ENCODE measurements at places on chromosomes 5 and 9.

GRCh38 chr5:178428341-178429155, 161.6 kb downstream of the COL23A1 start:
- DNase-seq: no peak

DNA sequence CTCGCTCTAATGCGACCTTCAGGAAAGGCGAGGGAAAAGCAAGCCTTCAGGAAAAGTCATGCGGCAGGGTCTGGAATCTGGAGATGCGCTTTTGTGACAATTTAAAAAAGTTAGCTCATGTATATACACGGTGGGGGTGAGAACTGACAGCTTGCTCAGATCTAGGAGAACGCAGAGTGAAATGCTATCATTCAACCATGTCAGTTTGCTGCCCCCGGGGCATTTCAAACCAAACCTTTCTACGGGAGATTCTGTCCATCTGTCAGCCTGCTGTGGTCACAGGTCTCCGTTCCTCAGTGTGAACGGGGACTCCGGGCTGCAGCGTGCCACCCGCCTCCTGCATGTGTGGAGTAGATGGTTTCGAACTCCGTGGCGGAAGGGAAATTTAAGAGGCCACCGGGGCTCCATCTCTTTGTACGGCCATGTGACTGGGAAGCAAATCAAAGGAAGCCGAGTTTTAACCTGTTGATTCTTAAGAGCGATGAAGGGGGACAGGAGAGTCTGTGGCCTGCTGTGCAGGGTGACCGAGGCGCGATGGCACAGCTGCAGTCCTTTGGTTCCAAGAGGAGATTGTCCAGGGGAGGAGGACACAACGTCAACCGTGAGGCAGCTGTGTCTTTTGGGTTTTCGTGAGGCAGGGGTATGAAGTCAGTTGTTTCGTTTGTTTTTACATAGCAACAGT, 45.9 kb downstream of the OTULIN start:
- DNase-seq: no peak

DNA sequence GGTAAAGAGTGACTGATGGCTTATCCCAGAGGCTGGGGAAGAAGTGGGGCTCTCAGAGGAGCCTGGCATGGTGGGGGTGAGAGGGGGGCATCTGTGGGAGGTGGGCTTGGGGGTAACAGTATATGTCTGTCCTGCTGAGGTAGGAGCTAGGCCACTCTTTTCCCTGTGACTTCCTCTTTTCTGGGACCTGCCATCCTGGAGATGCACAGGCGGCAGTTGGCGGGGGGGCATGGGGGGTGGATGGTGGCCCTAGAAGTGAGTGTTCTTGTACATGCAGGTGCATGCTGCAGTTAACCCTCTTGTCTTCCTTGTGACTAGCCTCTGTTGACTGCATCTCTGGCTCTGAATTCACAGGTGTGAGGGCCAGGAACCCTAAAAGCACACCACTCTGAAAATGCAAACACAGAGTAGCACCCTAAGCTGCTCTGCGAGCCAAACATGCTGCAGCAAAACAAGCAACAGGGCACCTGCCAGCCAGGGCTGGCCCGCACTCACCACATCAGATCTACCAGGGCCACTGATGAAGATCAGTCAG, 123.8 kb upstream of the SHB start:
- no peak for DNase-seq

GRCh38 chr5:34047774-34048572, 5.0 kb upstream of the C1QTNF3 start:
- no peak for DNase-seq

- no peak for DNase-seq
Measured at GRCh38 chr5:124596595-124597421, 149.6 kb downstream of the ZNF608 start.

- peak; percentile 46 for DNase-seq
Measured at GRCh38 chr5:149959406-149960236, 937 bp upstream of the SLC26A2 start.

GRCh38 chr9:83937861-83938455, 16.7 kb upstream of the KIF27 start:
- no peak for DNase-seq

DNA sequence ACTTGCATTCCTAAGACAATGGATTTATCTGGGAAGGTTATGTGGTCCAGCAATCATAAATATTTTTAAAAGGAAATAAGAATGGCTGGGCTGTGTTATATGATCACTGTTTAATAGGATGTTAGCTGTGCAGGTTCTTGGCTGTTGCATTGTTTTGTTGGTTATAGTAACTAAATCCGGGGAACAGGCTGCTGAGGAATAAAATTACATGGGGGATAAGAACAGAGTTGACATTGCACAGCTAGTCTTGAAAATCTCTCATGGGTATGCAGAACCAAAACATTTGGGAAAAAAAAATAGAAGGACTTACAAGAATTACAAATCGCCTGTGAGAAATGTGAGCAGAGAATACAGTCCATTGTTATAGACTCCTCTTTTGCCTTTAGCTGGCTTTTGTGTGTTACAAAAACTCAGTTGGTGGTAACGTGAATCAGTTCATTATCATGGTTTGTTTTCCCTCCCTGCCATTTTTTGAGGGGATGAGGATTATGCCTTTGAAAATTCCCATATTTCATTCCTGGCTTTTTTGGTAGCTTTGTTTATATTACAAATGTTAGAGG, 375.3 kb upstream of the DAB2 start:
- DNase-seq: no peak

GRCh38 chr9:110641293-110641692, 27.3 kb upstream of the MUSK start:
- DNase-seq: no peak

DNA sequence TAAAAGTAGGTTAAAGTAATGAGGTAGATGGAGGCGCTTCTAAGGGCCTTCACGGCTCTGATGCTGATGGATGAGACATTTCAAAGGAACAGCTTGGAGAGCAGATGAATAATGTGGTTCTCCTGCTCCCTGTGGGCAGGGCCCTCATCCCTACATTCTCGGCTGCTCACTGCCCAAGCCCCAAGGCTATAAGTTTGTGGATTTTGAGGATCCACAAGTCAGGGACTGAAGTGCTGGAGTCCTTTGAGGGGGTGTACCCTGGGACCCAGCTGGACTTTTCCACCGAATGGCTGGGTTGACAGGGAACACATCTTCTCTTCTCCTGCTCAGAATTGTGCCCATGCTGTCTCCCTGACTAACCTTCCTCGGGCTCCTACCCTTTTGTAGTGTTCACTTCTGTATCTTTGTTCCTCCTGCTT, 21.4 kb upstream of the CXCL14 start:
- no peak for DNase-seq

DNA sequence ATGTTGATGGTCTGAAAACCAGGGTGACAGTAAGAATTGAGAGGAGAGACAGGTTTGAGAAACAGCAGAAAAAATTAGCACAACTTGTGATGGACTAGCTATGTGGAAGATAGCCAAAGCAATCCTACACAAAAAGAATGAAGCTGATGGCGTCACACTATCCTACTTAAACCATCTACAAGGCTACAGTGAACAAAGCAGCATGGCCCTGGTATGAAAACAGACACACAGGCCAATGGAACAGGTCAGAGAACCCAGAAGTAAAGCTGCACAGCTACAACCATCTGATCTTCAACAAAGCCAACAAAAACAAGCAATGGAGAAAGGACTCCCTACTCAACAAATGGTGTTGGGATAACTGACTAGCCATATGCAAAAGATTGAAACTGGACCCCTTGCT, 7.5 kb upstream of the UBE2R2 start:
- DNase-seq: no peak

- no peak for DNase-seq
Measured at GRCh38 chr5:143601917-143602333, 198.4 kb upstream of the NR3C1 start.

- DNase-seq: no peak
Measured at GRCh38 chr9:89864731-89865130, 259.9 kb downstream of the GADD45G start.

GRCh38 chr9:114004221-114004716, 73.8 kb downstream of the AMBP start:
- DNase-seq: no peak

- DNase-seq: no peak
Measured at GRCh38 chr5:171269717-171270116, 39.3 kb upstream of the TLX3 start.

- DNase-seq: no peak
Measured at GRCh38 chr9:107358986-107359385, 75.9 kb downstream of the RAD23B start.

DNA sequence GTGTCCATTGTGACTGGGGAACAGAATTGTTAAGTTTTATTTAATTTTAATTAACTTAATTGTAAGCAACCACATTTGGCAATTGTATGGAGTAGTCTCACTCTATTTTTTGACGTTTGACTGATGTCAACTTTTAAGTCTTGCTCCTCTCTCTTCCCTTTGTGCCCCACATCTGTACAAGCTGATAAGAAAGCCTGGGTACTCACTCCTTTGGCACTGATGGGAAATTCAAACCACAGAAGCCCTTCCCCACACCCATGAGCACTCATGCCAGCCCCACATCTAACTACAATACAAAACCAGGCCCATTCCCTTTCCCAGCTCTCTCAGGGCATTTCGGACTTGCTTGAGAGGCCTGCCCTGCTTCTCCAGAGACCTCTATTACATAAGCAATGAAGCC, 451.5 kb upstream of the KIF2A start:
- DNase-seq: no peak

DNA sequence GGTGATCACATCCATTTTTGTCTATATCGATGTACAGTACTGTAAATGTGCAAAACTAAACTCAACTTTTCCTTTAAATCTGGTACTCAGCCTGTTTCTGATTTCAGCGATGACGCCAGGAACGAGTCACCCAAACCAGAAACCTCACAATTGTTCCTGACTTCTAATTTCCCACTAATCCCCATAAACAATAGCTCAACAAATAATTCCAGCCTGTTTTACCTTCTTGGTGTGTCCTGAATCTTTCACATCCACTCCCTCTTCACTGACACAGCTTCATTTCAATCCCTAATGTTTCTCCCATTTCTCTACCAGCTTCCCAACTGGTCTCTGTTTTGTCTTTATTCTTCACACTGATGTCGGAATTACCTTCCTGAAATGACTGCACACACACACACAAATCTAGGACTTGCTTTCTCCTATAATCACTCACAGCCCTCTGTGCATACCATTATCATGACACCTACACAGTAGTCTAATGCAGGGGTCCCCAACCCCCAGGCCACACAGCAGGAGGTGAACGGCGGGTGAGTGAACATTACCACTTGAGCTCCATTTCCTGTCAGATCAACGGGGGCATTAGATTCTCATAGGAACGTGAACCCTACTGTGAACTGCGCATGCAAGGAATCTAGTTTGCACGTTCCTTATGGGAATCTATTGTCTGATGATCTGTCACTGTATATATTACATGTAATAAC, 97.8 kb upstream of the SLC30A5 start:
- no peak for DNase-seq

DNA sequence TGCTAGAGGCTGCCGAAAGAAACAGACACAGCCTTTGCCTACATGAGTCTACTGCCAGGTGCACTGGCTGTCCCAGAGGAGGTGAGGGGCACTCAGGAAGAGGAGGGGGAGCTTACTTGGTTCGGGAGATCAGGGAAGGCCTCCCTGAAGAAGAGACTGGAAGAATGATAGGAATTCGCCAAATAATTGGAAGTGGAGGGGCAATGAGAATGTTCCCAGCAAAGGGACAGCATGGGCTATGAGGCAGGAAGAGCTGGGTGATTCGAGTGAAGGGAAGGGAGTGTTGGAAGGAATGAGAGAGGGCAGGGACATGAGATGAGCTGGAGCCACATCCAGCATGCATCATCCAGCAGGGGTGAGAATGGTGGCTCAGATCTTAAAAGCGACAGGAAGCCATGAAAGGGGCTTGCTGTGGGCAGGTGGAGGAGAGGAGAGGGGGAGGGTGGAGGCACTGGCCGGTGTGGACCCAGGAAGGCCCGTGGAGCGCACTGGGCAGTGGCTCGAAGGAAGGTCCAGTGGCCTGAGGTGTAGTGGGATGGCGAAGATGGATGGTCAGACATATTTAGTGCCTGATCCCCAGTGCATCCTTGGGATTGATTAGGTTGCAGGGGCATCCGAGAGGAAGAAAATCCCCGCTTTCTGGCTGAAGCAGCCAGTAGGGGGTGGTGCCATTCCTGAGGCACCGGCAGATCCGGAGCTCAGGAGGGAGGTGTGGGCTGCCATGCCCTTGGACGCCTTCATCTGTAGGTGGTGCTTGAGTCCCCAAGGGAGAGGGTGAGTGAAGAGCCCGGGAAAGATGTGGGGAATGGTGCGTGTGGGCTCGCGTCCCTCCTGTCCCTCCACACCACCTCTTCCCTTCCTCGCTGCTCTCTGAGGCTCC, 53.5 kb upstream of the GARNL3 start:
- DNase-seq: no peak

DNA sequence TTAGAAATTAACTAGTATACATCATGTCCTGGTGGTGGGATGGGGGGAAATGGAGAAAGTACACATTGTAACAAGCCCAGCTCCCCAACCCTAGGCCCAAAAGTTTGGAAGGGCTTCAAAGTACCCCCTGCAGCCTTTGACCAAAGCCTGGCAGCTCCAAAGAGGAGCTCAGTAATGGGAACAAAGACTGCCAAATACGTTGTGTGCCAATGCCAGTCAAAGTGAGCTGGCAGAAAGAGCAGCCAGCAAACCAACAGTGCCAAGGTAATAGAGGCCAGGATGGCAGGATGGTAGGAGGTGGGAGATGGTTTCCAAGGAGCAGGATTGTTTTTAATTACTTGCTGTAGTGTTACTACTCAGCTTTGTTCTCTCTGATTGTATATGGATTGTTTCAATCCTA, 248.3 kb downstream of the COX7C start:
- DNase-seq: no peak

- DNase-seq: no peak
Measured at GRCh38 chr9:99253134-99253533, 31.1 kb downstream of the SEC61B start.

GRCh38 chr5:53090229-53090628, 19.3 kb downstream of the MOCS2 start:
- no peak for DNase-seq

DNA sequence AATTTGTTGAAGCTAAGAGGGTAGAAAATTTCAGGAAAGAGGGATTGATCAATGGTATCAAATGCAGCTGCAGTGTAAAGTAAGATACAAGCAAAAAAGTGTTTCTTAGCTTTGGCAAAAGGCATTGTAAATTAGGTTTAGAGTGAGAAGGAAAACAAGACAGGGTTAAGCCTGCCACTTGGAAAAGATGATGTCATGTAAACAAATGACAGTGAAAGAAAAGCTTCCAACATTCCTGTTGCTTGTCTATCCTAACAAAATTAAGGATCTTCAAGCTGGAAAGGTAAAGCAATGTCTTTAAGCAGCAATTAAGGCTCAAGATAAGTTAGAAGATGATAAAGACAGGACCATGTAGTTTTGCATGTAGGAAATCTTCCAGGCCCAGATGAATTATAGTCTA, 139.1 kb upstream of the PPP2R2B start:
- no peak for DNase-seq

DNA sequence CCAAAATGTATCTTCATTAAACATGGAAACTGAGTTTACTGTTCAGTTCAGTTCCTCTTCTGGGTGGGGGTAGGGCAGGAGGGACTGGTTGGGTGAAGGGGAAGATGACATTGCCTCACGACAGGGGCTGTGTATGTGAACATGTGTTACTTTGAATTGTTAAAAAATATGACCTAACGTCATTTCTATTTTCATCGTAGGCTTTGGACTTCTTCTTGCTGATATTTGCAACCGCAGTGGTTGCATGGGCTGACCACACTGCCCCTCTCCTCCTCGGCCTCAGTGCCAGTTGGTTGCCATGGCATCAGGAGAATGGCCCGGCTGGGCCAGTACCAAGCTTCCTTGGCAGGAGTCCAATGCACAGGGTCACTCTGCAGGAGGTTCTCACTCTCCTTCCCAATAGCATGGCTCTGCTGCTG, 41.5 kb downstream of the HACD4 start:
- DNase-seq: no peak

GRCh38 chr9:92046676-92047075, 68.5 kb downstream of the SPTLC1 start:
- DNase-seq: no peak

Measured in stimulated activated CD4-positive, alpha-beta T cell treated with anti-CD3 and anti-CD28 coated beads, Interleukin-1b, Interleukin-23, amount 100 ng/mL, for 4 hours (primary cell).